Stimulated activated CD4-positive, alpha-beta T cell treated with anti-CD3 and anti-CD28 coated beads, Interleukin-15, amount 100 ng/mL, for 24 hours (primary cell): ENCODE measurements at places on chromosomes 16 and 17.

DNA sequence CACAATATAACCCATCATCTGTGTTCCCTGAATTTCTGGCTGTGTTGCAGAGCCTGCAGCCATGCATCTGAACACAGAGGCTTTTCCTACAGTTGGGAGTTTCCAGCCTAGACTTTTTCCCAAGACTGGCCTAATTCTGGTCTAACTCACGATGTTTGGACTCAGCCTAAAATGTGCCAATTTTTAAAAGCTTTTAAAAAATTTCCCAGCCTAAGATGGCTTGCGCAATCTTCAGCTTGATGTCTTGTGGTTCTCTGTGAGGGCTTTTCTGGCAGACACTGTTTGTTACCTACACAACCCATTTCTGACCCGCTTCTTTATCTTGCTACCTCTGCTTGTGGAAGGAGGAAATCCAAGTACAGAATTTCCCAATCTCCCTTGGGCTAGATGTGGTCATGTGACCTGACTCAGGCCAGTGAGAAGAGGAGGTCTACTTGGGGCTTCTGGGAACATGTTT lies 72.7 kb upstream of the GAS7 start:
- DNase-seq = no peak

DNA sequence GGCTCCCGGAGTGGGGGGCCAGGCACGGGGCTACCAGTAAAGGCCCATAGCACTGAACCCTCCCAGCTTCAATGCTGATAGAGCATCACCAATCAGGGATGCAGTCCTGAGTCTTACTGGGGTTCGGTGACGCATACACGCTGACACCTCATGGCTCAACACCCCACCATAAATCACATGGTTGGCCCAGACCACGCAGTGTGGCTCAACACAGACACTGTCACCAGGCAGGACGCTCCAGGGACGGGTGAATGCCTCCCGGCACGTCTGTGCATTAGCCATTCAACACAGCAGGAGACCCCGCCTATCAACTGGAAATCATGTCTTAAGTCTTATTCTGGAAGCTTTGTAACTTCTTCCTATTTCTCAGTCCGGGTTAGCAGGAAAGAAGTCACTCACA lies 35.0 kb downstream of the NECAB2 start:
- no peak for DNase-seq

GRCh38 chr16:85145188-85145587 lies 32.9 kb upstream of the CIBAR2 start:
- no peak for DNase-seq

GRCh38 chr16:77043076-77043475 lies 147.9 kb upstream of the MON1B start:
- DNase-seq = no peak

- no peak for DNase-seq
These were observed 20.9 kb downstream of the HLF start for GRCh38 chr17:55285340-55286301.

- no peak for DNase-seq
These were observed 21.9 kb downstream of the CMIP start for GRCh38 chr16:81466356-81466980.

DNA sequence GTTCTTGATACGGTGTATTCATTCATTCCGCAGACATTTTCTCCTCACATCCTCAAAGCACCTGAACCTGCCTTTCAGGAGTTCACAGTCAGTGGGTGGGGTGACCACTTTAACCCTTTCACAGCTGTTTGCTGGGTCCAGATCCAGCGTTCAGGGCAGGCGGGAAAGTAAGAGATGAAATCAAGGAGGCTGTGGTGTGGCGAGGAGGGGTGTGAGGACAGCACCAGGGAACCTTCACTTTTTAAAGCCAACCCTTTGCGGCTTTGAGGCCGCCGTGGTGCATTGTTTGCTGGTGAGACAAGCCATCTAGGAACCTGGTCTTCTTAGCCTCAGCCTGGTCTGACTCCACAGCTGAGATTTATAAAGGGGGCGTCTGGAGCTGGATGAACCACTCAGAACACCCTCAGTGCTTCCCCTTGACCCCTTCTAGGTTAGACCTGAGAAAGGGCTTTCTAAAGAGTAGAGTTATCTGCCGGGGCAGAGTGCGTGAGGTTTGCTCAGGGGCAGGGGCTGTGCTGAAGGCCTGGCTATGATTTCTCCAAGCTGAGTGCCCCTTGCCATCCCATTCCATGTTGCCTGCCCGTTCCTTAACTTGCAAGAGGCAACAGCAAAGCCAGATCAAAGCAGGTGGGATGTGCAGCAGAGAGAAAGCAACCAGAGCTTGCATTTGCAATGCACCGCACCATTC lies 933 bp downstream of the CCR7 start:
- DNase-seq = peak; percentile 65

GRCh38 chr16:68644296-68644695 lies 814 bp upstream of the CDH3 start:
- DNase-seq = no peak

DNA sequence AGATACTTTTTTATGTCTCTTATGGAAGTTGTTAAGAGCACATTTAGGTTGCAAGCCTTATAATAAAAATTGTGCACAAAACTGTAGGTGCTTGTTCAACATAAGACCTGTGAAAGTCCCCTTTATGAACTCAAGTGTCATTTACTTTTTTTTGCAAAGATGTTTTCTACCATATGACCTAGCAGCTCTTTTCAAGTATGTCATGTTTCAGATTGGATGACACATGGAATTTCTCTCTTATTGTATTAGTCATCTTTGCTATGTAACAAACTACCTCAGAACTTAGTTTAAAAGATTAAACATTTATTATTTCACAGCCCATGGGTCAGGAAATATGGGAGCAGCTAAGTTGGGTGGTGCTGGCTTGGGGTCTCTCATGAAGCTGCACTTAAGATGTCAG lies 57.9 kb downstream of the PHKB start:
- no peak for DNase-seq

DNA sequence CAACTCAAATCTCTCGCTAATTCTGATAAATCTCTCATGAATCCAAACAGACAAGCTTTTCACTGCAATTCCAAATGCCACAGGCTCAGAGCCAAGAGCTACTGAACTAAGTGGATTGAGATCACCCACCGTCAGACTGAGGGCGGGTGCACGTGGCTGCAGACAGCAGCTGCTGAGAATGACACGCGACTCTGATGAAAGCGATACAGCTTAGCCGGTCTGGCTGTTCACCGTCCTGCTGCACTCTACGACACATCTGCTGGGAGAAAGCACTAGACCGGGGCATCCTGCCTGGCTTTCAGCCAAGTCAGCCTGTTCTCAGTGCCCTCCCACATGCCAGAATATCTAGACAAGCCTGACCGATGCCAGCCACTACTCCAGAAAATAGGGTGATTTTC lies 42.6 kb downstream of the KLHDC4 start:
- DNase-seq = no peak
